AG08395 (cell line): ENCODE measurements at places on chromosomes 11 and 22.

DNA sequence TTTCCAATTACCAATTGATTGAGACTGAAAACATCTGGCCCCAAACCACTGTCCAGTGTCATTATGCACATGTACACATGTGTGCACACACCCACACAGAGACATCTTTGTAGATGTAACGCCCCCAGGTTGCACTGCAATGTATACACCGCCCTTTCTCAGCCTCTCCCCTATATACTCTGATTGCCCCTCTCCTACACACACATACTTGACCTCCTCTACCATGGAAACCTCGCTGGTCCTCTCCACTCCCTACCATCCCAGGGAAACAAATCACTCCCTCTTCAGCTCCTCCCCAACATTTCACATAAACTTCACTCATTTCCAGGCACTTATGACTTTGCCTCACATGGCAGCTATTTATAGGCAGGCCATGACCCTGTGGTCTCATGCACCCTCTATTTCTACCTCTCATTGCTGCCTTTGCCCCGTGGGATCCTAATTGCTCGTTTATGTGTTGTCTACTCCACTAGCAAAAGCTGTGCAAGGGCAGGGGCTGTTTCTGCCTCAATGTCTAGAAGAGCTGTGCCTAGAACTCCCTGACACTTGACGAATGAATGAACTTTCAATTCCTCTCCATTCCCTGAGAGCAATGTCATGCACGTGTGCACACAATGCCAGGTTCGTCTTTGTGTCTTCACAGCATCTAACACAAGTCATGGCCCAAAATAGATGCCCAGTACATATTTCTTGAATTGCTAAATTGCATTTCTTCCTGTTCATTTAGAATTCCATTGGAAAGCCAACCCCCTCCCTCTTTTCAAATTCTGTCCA is 10.0 kb upstream of the TMA7B start:
- DNase-seq: no peak

DNA sequence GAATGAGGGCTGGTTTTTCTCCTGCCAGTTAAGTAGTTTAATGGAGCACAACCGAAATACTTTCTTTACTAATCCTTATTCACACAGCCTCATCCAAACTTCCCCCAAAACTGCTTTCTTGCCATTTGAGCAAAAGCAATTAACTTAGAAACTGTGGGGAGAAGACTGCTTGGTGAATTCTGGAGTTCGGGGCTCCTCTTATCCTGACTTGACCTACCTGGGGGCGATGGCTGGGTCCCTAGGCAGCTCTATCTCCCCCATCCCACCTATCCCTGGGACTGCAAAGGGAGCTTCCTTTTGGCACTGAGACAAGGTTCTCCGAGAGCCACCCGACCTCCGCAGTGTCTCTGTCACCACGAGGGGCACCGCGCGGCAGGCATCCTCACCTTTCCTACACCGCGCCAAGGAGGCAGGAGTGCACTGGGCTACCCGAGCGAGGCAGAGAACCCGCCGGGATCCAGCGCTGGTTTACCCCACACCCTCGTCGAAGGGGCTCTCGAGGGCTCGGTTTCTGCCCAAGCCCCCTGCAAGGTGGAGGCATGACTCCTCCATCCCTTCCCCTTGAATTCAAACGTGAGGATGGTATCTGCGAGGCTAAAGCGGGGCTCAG is 759 bp downstream of the DESI1 start:
- DNase-seq: peak; percentile 11

DNA sequence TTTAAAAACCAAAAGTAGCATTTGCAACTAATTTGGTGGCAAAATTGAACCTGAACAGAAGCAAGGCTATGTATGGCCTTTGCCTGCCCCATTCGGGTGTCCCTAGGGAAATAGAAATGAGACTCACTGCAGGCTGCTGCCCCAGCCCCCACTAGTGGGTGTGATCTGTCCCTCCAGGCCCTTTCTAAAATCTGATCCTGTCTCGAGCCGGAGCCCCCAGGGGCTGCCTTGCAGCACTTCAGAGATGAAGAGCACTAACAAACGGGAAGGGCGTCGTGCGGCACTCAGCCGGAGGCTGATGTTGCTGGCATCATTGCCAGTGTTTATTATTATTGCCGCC is 43.2 kb downstream of the CD82 start:
- no peak for DNase-seq

DNA sequence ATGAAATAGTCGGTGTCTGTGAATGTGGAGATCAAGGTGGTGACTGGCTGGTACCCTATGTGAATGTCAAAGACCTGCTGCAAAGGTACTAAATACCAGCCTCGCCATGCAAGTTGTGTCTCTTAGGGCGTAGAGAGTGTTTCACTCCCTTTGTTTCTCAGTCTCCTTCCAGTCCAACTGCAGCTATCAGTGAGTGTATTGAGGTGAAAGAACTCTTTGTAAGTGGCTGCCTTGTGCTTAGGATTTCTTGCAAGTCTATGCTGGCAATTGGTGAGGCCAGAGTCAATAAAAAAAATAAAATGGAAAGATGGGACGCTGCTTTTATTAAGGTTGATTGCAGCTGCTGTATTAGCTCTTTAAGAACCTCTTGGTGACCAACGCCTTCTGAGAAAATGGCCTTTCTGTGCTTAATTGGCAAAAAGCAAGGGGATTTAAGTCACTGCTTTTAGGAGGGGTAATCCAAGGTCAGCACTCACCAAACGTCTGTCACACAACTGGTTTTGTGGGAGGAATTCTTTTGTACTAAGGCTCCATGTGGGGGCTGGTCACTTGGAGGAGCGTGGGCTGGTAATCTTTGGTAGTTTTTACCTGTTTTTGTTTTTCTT is 95.1 kb downstream of the PARVA start:
- no peak for DNase-seq

GRCh38 chr11:13907678-13908077 is 54.8 kb upstream of the SPON1 start:
- no peak for DNase-seq

DNA sequence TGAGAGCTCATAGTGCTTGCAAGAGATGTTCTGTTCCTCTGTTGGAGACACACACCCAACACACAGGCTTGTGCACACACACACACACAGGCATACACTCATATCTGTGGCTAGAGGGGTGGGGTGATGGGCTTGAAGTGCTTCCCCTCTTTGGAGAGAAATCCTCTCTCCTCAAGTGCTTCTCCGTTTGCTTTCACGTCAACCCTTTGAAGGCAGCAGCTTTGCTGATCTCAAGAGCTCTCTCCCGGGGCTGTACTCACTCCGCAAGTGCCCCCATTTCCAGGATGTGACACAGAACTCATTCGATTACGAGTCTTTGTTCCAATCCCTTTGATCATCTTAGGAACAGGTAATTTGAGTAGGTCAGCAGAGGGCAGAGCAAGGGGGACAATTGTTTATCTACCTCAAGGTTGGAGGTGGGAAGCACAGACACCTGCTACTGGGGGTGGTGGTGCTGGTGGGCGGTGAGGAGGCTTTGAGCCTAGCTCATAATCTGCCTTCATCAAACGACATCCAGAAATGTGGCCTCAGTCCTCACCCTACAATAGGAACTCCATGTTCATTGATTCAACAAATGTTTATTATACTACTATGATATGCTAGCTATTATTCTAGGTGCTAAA is 529.8 kb upstream of the CADM1 start:
- DNase-seq: no peak

GRCh38 chr22:20867179-20868024 is 8.6 kb downstream of the SNAP29 start:
- DNase-seq: peak; percentile 29

GRCh38 chr11:60193687-60194433 is 11.0 kb upstream of the MS4A6A start:
- DNase-seq: peak; percentile 29

DNA sequence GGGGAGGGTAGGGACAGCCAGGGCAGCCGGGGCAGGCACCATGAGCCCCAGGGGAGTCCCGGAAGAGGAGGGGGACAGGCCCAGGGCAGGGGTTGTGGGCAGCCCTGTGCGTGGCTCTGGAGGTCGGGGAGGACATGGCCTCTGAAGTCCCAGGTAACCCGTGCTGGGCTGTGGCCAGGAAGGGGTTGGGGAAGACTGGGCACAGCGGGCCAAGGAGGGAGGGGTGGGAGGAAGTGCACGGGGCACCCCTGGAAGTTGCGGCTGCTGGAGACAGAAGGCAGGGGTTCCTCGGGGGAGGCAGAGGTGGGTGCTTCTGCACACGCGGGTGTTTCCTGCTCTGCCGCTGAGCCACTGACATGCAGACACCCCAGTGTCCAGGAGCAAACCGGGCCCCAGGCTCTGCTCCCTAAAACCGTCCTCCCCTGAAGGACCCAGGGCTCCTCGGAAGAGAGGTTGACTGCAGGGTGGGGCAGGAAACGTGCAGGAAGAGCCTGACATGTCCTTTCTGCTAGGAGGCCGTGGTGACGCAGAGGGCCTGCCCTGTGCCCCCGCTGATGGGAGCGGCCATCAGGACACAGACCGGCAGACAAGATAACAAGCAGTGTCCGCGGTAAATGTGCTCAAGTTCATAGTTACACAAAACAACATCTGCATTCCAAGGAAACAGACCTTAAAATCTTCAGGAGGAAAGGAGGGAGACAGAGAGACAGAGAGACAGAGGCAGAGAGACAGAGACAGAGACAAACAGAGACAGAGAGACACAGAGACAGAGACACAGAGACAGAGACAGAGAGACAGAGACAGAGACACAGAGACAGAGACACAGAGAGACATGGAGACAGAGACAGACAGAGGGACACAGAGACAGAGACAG is 5.7 kb downstream of the TNNI2 start:
- DNase-seq: no peak

DNA sequence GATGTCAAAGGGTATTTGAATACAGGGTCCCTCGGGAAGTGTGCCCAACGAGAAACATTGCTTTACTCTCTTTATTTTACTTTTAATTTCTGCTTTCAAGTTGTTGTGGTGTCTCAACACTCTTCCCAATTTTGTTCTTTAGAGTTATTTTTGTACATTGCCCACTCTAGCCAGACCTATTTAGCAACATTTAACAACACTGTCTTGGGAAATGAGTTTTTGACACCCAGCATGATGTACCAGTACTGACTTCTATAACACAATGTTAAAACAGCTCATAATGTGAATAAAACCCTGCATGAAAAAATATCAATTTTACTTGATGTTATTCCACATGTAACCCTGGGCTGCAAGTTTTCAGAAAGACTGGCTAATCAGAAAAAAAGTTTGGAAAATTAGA is 350.2 kb upstream of the PITPNB start:
- no peak for DNase-seq

DNA sequence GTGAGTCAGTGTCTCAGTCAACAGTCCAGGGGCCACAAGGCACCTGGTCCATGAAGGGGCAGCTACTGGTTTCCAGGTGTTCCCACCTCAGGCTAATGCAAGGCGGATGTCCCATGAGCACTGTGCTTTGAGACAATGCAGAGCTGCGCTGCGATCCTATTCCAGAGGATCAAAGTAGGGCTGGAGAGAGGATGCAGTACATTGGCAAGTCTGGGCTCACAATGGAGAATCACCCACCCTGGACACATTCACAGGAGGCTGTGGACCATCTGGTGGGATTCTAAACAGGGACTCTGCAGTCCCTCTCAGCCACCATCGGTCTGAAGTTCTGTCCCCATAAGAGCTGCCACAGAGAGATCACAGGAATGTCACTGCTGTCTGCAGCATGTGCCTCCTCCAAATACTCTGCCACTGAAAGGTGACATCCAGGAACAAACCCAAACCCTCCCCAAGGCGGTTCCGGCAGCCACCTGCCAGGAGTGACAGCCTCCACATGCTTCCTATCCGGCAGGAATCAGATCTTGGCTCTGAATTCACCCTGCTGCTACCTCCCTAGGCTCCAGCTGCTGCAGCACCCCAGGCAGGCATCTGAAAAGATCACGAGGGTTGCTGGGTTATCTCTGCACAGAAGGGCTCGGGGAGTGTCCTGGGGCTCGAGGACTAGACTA is 45.3 kb upstream of the SERPIND1 start:
- DNase-seq: no peak

DNA sequence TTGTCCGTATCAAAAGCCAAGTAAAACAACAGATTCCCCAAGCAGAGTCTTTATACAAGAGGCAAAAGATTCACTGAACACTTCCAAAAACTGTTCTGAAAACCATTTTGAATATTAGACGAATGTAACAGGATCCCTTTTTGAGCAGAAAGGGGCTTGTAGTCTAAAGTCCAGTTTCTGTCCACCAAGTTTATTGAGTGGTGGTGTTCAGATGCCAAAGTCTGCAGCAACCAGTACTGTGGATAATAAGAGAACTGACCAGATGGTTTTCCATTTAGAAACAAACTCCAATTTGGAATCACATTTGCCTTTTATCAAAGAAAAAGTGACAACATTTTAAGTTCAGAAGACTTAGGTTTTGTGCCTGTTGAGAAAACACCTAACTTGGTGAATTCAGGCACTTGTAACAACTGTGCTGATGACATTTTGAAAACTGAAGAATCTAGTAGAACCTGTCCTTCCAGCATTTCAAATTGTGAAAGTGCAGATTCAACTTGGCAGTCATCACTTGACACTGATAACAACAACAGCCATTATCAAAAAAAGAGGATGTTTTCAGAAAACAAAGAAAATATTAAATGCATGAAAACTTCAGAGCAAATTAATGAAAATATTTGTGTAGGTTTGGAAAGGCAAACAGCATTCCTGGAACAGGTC is 217.1 kb downstream of the CSNK2A3 start:
- DNase-seq: no peak

DNA sequence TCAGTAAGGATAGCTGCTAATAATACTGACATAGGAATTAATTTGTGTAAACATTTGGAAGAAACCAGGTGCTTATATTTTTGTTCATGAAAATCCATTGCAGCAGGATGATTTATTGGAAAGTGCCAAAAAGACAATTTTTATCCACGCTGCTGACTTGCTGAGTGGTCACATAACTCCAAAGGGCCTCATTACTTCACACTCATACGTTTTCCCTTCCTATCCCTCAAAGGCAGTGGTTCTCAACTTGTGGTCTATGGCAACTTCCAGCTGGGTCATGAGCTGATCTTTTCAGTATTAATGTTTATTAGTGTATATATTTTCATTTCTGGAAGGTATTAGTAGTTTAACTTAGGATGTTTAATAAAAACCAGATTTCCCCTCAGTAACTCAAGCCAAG is 178.1 kb downstream of the UVRAG start:
- no peak for DNase-seq

GRCh38 chr22:21942407-21943343 is 10.0 kb downstream of the PPM1F start:
- peak; percentile 89 for DNase-seq

DNA sequence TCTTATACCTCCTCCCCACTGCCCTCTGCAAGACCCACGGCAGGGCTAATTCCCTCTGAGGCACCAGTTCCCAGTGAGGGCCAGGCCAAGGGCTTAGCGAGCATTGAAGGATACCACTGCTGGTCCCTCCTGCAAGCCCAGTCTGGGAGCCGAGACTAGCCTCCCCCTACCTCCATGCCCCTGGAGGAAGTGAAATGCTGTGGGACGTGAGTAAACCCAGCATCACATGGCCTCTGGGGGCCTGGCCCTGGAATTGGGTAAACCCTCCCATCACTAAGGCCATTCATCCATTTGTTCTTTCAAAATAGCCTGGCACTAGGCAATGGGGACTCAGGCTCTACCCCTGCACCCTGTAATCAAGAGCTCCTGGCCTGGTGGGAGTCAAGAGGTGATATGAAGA is 24.7 kb downstream of the ARAP1 start:
- no peak for DNase-seq

GRCh38 chr11:16402654-16403447 is 46.5 kb upstream of the SOX6 start:
- no peak for DNase-seq

GRCh38 chr11:13016415-13016814 is 7.3 kb downstream of the RASSF10 start:
- DNase-seq: no peak
